Stimulated activated CD4-positive, alpha-beta T cell treated with anti-CD3 and anti-CD28 coated beads, Interleukin-4, amount 100 ng/mL, for 4 hours (primary cell): ENCODE measurements at places on chromosomes 11 and 22.

DNA sequence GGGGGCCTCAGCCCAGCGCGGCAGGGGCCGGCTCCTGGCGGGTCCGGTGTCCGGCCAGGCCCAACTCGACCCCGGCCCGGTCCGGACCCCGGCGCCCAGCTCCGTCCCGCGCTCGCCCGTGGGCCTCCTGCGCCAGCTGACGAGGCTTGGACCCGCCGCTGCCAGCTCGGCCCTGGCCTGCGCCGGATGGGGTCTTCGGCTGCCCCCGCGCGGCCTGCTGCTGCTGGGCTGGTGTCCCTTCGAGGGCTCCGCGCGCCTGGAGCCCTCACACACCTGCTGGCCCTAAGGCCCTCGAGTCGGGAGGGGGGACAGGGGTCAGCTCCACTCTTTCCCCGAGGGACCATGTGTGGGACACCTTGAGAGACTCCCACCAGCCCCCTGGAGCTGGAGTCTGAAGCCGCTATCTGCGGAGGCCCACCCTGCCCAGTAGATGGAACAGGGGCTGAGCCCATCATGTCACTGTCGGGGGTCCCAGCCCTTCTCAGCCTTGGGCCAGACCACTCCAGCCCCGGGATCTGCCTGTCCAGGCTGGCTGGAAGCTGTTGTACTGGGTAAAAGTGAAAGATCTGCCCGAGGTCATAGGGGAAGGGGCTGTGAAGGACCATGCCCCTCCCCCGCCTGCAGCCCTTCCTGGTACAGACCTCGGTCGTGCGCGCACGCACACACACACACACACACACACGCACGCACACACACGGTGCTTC is 768 bp upstream of the CDKN1C start:
- DNase-seq = no peak

GRCh38 chr22:35154937-35155387 is 89.0 kb downstream of the ISX start:
- no peak for DNase-seq

GRCh38 chr11:1623716-1624115 is 1.8 kb upstream of the KRTAP5-4 start:
- DNase-seq = no peak

DNA sequence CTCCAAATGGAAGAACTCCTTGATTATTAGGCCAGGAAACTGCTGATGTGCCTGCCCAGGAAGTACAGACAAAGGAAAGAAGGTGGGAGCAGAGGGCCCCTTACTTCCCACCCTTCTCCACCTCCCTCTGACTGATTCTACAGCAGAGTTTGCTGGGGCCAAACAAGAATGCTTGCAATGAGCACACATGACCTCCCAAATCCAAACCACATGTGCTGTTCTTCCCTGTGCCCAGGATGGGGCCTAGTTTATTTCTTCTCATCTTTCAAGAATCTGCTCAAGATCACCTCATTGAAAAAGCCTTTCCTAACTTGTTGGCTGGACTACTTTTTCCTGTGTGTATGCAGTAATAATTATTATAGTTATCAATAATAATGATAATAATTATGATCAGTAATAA is 286.1 kb downstream of the RAB38 start:
- no peak for DNase-seq

DNA sequence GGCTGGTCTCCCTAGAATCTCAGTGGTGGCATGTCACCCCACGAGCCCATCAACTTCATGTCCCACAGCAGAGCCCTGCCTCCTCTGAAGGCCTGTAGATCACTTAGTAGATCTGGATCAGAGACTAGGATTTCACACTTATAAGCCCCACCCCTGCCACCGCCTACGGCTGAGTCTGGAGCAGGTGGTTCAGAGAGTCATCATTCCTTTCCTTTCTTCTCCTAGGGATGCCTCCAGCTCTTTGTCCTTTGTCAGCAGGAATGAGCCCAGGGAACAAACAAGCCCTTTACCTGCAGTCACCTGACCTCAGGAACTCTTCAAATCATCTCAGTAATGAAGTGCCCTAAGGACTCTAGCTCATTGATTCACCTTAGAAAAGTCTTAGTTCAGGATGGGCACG is 37.8 kb downstream of the SCGB1A1 start:
- no peak for DNase-seq
